ENCODE measurements at places on chromosomes 3 and 15. TPM values are rescaled to one million over a fixed set of nuclear protein-coding genes. Genes with fewer than 3 reads are reported as not detected.

- no peak for DNase-seq
Measured at GRCh38 chr3:50303013-50303815, at the start of gene HYAL1. TSS of gene HYAL1 (minus strand) at chr3:50303574. CDS start at chr3:50302956, 618 bp downstream.

DNA sequence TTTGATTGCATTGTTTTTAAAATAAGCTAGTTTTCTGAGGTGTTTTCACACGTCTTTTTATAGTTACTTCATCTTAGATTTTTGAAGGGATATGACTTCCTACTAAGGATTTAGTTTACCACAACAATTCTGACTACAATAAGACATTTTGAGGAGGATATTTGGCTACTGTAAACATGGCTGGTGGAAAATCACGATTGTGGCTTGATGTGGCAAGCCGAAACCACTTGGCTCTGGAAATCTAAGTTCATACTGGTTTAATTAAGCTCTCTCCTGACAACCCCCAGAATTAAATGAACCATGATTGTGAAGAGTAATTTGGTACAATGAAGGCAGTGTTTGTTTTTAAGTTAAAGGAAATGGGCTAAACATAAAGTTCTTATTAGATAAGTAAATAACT is 30.8 kb downstream of the ST3GAL6 start:
- no peak for DNase-seq

DNA sequence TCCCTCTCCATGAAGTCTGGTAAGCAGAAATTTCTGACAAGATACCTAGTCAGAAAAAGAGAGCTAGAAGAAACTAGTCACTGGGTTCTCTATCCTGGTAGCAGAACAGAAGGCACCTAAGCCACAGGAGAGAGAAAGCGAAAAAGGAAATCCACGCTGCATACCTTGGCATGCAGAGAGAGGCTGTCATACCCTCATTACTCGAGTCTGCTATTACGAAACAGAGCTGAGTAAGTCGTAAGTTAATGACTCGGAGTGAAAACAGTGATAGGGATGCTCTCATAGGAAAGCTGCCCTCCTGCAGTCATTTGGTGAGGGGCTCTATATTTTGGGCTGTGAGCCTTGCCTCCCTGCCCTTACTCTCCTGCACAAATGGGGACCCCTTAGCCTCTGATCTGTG is 16.2 kb downstream of the CLRN1 start:
- no peak for DNase-seq

The VWA5B2 gene
- 2.8 TPM for polyA plus RNA-seq

DNA sequence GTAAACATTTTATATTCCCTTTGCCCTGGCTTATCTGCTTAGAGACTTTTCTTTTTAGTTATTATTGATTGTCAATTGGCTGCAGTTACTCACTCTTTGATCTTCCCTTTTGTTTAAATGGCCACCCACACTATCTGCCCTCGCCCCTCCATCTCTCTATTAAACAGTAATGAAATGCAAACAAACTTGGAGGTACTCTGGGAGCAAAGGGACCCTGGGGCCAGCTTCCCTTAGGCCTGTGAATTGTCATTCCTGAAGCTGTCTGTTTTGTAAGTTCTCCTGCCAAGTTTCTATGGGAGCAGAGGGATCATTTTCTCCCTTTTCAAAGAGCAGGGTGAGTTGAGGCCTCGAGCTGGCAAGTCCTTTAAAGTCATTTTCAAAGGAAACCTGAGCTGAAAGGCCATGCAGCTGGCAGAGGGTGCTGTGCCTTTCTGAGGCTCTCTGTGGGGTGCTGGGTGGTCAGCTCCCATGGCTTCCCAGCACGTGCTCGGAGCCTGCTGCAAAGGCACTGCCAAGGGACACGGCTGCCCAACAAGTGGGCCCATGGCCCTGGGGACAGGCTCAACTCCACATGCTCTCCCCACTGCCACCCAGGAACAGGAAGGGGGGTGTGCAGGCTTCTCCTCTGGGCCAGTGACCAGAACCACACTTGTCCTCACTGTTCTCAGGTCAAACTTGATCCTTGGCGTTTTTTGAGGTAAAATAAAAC is 17.4 kb upstream of the RTP2 start:
- no peak for DNase-seq

GRCh38 chr3:23711916-23712494 is 93.8 kb upstream of the UBE2E1 start:
- DNase-seq = no peak

- DNase-seq = no peak
Measured at GRCh38 chr3:131174752-131175151, 148.1 kb downstream of the NEK11 start.

The WDR93 gene
- 3.2 TPM for polyA plus RNA-seq

Data from left renal cortex interstitium (tissue), 4 donors.